Amniotic stem cell (primary cell): ENCODE measurements at places on chromosomes 6 and 20.
A peak's percentile ranks its signal among the peaks of the same experiment; 100 is the strongest.

DNA sequence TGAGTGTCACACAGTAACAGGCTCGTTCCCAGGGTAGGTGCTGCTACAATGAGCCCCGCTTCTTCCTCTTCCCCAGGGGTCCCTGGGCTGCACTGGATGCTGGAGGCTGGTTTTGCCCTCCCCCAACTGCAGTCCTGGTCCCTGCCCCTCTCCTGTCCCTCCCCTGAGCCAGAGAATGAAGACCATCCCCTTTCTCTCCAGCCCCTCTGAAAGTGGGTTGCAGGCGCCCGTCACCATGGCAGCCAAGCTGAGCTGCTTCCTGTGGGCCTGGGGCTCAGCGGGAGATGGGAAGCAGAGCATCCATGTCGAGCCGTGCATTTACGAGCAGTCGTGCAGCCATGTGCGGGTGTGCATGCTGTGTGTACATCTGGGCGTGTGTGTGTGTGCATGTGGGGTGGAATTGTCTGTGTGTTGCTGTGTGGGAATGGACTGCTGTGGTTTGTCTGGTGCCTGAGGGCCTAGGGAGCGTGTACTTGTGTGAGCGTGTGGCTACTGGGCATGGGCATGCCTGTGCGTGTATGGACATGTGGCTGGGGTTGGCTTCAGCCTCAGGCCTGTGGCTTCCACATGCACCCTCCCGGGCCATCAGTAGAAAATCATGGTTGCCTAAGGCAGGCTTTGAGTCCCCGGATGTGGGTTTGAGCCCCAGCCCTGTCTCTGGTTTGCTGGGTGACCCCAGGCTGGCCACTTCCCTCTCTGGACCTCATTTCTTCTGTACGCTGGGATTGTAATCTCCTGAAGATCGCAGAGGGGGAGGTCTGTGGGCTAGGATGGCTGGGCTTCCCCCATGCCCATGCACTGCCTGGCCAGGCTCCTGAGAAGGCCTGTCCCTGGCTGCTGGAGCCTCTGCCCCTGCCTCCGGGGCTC, 48.8 kb downstream of the SRC start:
- no peak for DNase-seq

DNA sequence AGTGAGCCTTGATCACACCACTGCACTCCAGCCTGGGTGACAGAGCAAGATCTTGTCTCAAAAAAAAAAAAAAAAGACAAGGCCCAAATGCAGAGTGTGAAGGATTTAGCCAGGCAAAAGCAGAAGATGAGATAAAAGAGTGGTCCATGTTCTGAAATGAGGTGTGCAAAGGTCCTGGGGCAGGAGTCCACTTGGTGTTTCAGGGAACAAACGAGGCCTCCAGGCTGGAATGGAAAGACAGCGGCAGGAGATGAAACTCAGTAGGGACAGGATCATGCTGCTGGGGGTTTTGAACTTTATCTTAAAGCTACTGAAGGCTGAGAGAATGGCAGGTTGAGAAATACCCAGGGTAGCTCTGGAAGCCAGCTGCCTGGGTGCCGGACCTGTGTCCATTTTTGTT, 178.2 kb downstream of the ZMYND8 start:
- DNase-seq = no peak

DNA sequence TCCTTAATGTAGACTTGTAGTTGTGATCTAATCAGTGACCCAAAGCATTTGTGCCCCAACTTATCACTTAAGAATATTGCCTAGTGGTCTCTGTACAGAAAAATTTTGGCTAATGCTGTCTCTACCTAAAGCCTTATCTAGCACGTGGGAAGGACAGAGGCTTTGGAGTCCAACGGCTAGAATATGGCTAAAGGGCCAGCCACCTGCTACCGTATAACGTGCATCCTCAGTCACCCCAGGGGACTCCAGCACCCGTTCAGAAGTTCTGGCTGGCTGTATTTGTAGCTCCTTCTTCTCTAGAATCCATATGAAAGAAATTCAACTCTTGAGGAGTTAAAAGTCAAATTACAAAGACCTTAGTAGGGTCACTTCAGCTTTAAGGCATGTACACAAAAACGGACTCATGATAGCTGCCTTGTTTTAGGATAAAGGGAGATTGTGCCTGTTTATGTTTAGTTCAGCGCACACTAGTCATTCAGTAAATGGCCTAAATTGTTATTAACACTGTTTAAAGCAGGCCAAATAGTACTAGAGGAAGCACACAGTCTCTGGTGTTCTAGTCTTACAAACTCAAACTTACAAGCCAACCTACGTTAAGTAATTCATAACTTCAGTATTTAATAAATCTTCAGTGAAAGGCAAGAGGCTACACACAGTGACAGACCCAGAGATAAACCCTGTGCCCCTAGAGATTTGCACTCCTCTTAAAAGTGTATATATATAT, 407.5 kb upstream of the PLCB4 start:
- DNase-seq = no peak

- no peak for DNase-seq
Measured at GRCh38 chr6:161027385-161027784, 35.8 kb downstream of the MAP3K4 start.

- peak; percentile 86 for DNase-seq
Measured at GRCh38 chr6:25173951-25174474, 105.2 kb upstream of the CARMIL1 start.

GRCh38 chr6:133393891-133394290, 152.7 kb downstream of the EYA4 start:
- no peak for DNase-seq

GRCh38 chr6:131062241-131063027, 611 bp downstream of the EPB41L2 start:
- DNase-seq = no peak

DNA sequence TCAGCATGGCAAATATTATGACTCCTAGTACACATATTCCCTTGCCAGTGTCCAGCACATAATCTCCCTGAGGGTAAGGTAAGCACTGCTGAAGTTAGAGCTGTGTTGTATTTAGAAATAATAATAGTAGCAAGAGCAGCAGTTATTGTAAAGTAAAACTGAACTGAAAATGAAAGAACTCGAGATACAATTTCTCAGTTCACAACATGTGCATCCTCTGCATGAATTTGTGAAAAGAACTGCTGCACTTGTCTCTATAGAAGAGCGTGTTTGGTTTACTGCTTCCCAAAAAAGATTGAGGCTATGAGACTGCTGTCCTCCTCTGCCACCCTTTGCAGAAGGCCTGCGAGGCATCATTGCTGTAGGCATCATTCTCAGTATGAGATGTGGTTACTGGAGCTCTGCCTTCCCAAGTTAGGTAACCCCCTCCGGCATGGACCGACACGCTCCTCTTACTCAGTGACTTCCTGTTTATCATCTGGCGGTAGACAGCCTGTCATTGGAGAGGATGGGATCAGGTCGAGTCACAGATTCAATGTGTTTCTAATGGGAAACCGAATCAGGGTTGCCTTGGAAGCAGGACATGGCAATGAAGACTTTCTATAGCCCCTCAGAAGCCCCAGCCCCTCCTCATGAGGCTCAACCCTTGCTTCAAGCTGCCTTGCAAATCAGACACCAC, 48.1 kb downstream of the SLC24A3 start:
- DNase-seq = no peak

- no peak for DNase-seq
Measured at GRCh38 chr6:20747991-20748390, 213.7 kb downstream of the CDKAL1 start.

GRCh38 chr20:48292806-48293205, 507.5 kb upstream of the SULF2 start:
- no peak for DNase-seq

DNA sequence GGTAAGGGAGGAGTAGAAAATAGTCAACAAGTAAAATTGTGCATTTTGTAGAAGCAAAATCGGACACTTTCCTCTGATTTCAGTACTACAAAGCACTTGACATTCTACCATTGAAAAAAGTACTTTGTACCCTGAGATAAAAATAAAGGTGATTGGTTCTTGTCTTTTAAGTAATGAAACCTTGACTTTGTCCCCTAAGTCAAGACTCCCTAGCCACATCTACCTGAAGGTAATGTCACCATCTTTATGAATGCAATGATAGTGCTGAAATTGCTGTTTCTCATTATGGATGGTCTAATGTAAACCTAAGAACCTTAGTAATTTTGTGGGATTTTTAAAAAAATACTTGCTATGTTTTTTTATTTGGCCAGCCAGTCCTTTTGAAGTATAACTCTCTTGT, 2.4 kb upstream of the MAN1A1 start:
- no peak for DNase-seq

DNA sequence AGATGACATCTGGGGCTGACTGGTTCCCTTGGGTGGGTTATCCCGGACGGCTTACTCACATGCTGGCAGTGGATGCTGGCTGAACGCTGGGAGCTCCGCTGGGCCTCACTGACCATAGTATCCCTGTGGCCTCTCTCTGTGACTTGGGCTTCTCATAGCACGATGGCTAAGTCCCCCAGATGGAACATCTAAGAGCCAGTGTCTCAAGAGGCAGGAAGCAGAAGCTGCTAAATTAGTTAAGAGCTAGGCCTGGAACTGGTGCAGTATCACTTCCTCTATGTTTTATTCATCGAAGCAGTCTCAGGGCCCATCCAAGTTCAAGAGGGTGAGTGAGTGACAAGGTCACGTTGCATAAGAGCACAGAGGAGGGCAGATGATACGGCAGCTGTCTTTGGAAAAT, 116.5 kb upstream of the LAMP5 start:
- no peak for DNase-seq

GRCh38 chr6:135498185-135498841, 773 bp upstream of the AHI1 start:
- DNase-seq = peak; percentile 83
